ENCODE measurements at places on chromosomes 7 and 10.

- DNase-seq: no peak
Observed at GRCh38 chr7:92778972-92779371, 57.4 kb downstream of the CDK6 start.

- no peak for DNase-seq
Observed at GRCh38 chr7:148884049-148884298, at the start of gene EZH2. Gene EZH2 (minus strand): TSS chr7:148884291. CDS start chr7:148847298, 36,993 bp downstream.

- no peak for DNase-seq
Observed at GRCh38 chr7:128304212-128304611, 39.5 kb downstream of the RBM28 start.

- no peak for DNase-seq
Observed at GRCh38 chr10:48872234-48872633, 67.4 kb downstream of the LRRC18 start.

GRCh38 chr10:44552726-44553125 lies 167.8 kb upstream of the CXCL12 start:
- DNase-seq: no peak

- DNase-seq: no peak
Observed at GRCh38 chr10:46033602-46034011, 3.2 kb upstream of the NCOA4 start.

DNA sequence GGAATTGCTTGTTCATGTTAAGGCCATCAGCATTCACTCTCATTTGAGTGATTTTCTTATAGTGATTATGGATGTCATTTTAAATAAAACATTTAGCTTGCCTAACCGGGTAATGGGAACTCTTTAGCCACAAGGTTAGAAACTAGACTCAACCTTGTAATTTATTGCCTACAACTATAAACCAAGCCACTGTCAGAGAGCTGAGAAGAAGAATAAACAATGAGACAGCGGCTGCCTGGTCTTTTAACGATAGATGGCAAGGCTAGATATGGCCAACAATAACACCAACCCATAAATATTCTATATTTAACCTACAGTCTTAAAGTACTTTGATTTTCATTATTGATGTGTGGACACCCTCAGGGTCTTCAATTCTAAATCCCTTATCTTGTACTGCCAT lies 27.8 kb upstream of the INHBA start:
- DNase-seq: no peak

- DNase-seq: no peak
Observed at GRCh38 chr7:2838451-2838850, 5.7 kb downstream of the GNA12 start.

Data from NCI-H510A (cell line).